ENCODE measurements at places on chromosomes 7 and 10.

DNA sequence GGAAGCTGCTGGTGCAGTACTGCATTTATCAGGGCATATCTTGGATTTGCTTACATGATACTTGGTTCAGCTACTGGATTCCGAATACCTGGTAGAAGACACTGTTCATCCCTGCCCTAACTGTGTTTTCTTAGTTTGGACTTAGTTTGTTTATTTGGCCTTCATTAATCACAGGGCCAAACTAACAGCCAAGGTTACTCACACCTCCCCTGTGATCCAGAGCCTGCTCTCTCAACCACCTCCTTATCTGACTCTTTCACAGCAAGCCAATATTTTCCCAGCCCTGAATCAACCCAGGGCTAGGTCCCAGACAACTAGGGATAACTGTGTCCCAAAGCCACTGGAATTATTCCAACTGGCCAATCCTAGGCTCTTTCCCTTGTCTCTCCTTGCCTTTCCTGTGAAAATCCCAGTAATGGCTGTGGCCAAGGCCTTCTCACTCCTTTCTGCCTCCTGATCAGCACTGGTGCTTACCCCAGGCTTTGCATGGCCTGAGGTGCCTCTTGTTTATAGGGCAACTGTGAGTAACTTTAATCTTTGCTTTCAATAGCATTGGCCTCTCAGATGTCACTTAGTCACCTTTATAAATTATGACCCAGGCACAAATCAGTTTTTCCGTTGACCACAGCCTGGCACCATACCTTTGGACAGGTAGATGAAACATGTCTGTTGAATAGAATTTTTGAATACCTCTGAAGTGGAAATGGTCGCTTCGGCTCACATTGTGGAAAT lies 9.3 kb upstream of the JCAD start:
- no peak for DNase-seq

GRCh38 chr10:51005551-51005950 lies 68.7 kb upstream of the PRKG1 start:
- DNase-seq: no peak

GRCh38 chr7:15620491-15621185 lies 58.8 kb upstream of the AGMO start:
- DNase-seq: no peak

GRCh38 chr10:21950566-21950965 lies 53.0 kb downstream of the DNAJC1 start:
- DNase-seq: no peak

- DNase-seq: no peak
These were observed 270.5 kb upstream of the NFE2L3 start for GRCh38 chr7:25881317-25882037.

- DNase-seq: no peak
These were observed 50.5 kb downstream of the HECTD2 start for GRCh38 chr10:91460681-91461080.

- no peak for DNase-seq
These were observed 9.5 kb upstream of the INTS1 start for GRCh38 chr7:1513657-1514095.

GRCh38 chr7:72445075-72445474 lies 32.9 kb upstream of the CALN1 start:
- no peak for DNase-seq

DNA sequence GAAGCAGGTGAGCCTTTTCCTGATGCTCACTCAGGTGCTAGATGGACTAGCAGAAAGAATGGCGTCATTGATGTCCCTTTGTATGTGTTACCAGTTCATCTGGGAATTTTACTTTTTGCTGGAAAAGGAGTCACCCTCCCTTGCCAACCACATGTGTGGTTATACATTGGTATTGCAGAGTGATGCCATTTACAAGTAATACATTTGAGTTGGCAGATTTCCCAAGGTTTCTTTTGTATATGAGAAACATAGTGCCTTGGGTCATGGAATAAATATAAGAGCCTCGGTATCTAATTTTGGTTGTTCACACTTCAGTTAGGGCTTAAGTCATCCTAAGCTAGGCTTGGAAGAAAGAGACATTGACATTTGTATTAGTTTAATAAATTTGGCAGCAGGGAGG lies 10.4 kb upstream of the ATXN7L1 start:
- no peak for DNase-seq

DNA sequence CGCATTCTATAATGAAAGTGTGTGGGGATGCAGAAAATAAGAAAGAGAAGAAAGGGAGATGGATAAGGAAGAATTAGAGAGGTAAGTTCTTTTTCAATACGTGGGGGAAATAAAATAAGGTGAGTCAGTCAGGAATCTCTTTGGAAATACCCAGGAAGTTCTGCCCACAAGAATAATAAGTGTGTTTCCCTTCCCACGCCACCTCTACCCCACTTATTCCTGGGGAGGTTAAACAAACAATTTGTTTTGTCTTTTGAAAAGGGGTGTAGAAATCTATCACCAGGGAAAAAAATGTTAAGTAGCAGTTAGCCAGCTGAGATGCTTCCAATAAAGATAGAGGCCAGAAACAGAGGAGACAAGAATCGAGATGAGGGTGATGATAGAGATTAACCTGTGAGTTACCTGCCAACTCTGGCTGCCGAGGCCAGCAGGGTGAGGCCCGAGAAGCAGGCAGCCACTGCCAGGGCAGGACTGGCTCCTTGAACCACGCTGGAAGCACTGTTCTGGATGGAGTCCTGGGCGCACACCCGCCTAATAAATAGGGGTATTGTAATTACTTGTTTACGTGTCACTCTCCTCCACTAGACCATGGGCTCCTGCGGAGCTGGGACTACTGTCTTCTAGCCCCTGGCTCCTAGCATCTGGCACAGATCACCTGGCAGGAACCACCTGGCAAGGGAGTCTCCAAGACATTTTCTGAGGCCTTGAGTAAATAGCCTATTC lies 191.3 kb downstream of the FGFR2 start:
- no peak for DNase-seq

GRCh38 chr10:34134602-34135001 lies 680.5 kb downstream of the PARD3 start:
- no peak for DNase-seq

Measured in CD4-positive, alpha-beta T cell treated with Interleukin-12 subunit alpha and Interleukin-12 subunit beta, for 1 hour (primary cell).